ENCODE measurements at places on chromosomes 6 and 20. TPM values are rescaled to one million over a fixed set of nuclear protein-coding genes. Genes with fewer than 3 reads are reported as not detected.

The CNKSR3 gene
- polyA plus RNA-seq = 12.9 TPM

The BTN1A1 gene
- not detected for polyA plus RNA-seq

The RRAGD gene
- 14.4 TPM for polyA plus RNA-seq

The SIRPD gene
- polyA plus RNA-seq = not detected

The SYCP2 gene
- polyA plus RNA-seq = 1.1 TPM

Measured in esophagus (tissue), 2 donors.